ENCODE measurements at places on chromosomes 16 and 17.

DNA sequence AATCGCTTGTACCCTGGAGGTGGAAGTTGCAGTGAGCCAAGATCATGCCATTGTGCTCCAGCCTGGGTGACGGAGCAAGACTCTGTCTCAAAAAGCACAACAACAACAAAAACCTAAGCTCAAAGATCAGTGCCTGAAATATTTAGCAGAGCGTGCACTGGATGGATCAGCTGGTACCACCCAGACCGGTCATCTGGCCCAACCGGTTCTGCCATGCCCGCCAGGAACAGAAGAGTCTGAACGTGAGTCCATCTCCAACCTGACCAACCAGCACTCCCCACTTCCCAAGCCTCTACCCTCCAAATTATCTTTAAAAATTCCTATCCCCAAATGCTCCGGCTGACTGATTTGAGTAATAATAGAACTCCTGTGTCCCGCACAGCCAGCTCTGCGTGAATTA is 1.5 kb upstream of the UQCC4 start:
- no peak for DNase-seq

GRCh38 chr17:43734376-43734775 is 24.2 kb downstream of the SOST start:
- no peak for DNase-seq

GRCh38 chr17:7394452-7395191 is at the start of gene PLSCR3:
PLSCR3 (minus strand) TSS chr17:7394525; CDS start chr17:7394110, 415 bp downstream.
- peak; percentile 94 for DNase-seq

GRCh38 chr17:45719335-45720071 is 64.6 kb upstream of the CRHR1 start:
- DNase-seq, result peak; percentile 14

DNA sequence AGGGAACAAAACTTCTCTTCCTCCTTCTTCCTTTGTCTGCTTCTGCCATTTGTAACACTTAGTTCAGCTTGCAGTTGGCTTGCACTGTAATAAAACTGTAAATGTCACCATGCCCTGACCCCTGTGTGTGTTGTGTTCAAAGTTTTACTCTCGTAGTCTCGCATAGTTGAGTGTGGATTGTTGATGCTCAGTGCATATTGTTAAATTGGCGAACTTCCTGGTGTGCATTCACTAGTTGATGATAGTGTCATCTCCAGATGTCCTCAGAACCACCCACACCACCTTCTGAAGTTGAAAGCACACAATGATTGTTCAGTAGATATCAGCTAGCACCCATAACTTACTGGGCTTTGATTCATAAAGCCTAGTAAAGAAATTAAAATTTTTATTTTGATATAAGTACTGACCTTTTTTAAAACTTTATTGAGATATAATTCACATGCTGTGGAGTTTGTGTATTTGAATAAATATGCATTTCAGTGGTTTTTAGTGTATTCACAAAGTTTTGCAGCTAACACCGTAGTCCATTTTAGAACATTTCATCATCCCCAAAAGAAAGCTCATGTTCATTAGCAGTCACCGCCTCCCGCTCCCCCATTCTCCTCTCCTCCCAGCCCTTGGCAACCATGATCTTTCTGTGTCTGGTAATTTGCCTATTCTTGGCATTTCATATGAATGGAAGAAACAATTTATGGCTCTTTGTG is 25.0 kb downstream of the USP10 start:
- no peak for DNase-seq

Data from pancreas (tissue), 10 donors.